ENCODE measurements at places on chromosomes 5 and 9.

- DNase-seq: no peak
These were observed 116.0 kb upstream of the IRX2 start for GRCh38 chr5:2867373-2867933.

GRCh38 chr5:9456435-9457042, 89.3 kb downstream of the SEMA5A start:
- DNase-seq: no peak

- DNase-seq: no peak
These were observed 211.3 kb downstream of the FAM114A2 start for GRCh38 chr5:153827397-153827796.

GRCh38 chr5:68798877-68799843, 294.7 kb upstream of the SLC30A5 start:
- no peak for DNase-seq

DNA sequence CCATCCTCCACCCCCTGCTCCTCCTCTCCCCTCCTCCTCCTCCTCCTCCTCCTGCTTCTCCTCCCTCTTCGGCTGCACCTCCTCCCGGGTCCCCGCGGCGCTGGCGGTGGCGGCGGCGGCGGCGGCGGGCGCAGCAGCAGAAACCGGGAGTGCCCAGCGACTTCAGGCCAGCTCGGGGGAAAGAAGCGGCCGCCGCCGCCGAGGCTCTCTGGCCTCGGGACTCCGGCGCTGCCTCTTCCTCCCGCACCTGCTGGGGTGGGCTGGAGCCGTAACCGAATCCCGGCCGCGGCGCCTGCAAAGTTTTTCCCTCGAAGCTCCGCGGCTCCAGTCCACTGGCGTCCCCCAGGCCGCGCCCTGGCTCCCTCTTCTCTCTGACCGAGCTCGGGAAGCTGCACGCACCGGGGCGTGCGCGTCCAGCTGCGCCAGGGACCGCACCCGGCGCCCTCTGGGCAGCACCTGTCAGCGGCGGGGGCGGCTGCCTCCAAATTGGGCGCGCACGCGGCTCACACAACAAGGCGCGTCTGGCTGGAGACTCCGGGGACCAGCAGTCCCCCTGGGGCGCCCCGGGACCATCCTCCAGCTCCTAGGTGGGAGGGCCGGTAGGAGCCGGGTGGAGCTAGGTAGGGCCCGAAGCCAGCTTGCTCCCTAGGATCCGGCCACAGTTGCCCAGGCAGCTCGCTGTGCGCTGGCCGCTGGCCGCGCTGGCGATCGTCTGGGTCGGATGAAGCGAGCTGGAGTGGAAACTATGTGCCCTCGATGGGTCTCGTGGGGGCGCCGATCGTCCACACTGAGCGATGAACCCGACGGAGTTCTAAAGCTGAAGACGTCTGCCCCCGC, at the start of gene MCTP1:
Gene MCTP1 (minus strand): TSS at position 523 of the 837 bp plus-strand sequence.
- no peak for DNase-seq

- DNase-seq: no peak
These were observed 795.8 kb downstream of the EFNA5 start for GRCh38 chr5:106874974-106875373.

GRCh38 chr5:110873773-110874437, 135.1 kb downstream of the SLC25A46 start:
- DNase-seq: no peak

GRCh38 chr5:112597831-112598230, 139.9 kb upstream of the APC start:
- no peak for DNase-seq

DNA sequence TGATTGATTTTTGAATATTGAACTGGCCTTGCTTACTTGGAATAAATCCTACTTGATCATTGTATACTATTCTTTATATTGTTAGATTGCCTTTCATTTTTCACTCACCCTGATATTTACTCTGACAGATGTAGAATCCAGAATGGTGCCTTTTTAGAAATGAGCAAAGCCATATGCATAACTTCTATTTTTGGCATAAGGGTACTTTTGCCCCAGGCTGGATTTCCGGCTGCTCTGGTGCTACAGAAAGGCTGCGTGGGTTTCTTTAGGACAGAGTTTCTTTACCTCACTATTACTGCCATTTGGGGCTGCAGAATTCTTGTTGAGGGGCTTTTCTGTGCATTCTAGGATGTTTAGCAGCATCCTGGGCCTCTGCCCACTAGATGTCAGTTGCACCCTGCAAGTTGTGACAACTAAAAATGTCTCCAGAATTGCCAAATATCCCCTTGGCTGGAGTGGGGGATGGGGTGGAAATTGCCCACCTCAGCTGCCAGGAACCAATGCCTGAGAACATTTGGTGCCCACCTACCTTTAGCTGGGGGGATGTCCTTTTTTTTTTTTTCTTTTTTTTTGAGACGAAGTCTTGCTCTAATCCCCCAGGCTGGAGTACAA, 50.1 kb downstream of the SLC36A1 start:
- no peak for DNase-seq

- DNase-seq: no peak
These were observed 136.4 kb downstream of the C9orf50 start for GRCh38 chr9:129484352-129485000.

DNA sequence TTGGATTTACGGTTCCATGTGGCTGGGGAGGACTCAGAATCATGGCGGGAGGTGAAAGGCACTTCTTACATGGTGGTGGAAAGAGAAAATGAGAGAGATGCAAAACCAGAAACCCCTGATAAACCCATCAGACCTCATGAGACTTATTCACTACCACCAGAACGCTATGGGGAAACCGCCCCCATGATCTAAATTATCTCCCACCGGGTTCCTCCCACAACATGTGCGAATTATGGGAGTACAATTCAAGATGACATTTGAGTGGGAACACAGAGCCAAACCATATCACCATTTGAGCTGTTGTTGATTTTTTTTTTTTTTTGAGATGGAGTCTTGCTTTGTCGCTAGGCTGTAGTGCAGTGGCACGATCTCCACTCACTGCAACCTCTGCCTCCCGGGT, 16.5 kb downstream of the DAB2IP start:
- no peak for DNase-seq

DNA sequence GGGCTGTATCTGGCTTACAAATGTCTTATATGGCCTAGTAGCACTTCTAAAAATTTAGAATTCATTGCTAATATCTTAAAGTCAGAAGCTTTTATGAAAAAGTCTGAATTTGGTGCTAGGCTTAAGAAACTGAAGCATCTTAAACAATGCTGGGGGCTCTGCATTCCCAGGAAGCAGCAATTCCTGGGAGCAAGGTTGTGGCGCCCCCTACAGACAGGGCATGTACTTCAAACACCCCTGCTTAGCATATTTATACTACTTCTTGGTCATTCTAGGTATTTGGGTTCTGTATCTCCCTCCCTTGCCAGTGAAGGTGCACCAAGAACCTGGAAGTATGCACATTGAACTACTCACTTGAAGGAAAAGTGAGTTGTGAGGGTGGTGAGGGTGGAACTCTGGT, 64.6 kb upstream of the GRIA1 start:
- no peak for DNase-seq

DNA sequence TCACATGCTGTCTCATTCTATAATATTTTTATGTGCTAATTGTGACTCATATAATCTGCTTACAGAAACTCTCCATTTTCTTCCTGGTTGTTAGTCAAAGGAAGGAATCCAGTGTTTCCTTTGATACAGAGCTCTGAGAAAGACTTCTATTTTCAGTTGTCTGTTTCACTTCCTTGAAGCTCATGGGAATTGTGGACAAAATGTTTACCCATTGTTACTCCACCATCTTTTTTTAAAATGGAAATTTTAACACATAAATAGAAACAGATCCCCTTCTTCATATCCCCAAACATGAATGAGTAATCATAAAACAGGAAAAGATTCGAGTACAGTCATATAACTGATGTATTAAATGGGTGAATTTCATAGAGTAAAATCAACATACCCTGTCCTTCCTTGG, 42.0 kb upstream of the KCNN2 start:
- DNase-seq: peak; percentile 96

DNA sequence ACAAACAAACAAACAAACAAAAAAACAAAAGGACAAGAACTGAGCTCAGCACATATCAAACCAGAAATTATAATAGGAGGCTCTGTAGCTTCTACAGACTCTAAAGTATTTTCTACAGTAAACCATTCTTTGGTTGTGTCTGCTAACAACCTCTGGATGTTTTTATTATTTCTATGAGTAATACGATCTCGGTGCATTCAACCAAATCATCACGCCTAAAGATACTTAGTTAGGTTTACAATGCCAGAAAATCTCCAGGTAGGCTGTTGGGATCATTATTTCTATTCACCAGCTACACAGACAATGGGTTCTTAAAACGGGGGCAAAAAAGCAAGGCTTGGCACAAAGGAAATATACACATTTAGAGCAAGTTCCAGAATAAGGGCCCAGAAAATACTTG, 41.6 kb upstream of the ALDOB start:
- DNase-seq: no peak

GRCh38 chr9:87069690-87070089, 122.4 kb upstream of the GAS1 start:
- no peak for DNase-seq

DNA sequence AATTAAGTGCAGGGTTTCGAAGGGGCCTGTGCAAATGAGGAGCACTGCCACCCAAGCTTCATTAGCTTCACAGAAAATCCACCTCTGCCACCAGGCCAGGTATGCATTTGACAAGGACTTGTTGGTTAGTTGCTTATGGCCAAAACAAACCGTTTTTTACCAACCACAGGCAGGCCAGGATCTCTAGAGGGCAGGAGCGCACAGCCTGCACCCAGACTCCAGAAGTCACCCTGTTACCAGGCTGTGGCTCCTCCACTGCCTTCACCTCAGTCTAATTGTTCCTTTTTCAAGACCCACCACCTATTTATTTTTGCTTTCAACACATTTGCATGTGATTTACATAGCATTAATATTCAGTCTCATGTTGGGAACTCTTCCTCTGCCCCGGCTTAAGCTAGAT, 78.3 kb upstream of the HSPA9 start:
- DNase-seq: no peak

- no peak for DNase-seq
These were observed 2.4 kb downstream of the LCN12 start for GRCh38 chr9:136954270-136955083.

DNA sequence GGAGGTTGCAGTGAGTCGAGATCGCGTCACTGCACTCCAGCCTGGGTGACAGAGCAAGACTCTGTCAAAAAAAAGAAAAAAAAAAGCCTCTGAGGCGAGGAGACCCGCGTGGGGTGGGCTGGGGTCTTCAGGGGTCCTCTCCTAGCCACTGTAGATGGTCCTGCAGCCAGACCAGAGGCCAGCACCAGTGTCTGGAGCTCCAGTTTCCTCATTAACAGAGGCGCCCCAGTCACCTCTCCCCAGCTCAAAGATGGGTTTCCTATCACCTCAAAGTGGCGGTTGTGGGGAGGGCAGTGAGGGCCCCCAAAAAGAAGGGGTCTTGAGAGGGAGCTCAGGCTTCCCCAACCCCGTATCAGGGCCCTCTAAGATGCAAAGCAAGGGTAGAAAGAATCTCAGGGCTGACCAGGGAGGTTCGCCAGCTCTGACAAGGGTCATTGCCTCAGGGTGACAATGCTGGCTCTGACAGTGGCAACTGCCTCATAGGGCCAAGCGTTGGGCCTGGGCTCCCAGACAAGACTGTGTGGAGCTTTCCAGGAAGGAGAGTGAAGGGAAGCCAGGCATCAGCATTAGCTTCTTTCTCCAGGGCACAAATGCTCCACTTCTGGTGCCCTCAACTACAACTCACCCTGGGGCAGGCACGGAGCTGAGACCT, 15.0 kb downstream of the STK10 start:
- no peak for DNase-seq

DNA sequence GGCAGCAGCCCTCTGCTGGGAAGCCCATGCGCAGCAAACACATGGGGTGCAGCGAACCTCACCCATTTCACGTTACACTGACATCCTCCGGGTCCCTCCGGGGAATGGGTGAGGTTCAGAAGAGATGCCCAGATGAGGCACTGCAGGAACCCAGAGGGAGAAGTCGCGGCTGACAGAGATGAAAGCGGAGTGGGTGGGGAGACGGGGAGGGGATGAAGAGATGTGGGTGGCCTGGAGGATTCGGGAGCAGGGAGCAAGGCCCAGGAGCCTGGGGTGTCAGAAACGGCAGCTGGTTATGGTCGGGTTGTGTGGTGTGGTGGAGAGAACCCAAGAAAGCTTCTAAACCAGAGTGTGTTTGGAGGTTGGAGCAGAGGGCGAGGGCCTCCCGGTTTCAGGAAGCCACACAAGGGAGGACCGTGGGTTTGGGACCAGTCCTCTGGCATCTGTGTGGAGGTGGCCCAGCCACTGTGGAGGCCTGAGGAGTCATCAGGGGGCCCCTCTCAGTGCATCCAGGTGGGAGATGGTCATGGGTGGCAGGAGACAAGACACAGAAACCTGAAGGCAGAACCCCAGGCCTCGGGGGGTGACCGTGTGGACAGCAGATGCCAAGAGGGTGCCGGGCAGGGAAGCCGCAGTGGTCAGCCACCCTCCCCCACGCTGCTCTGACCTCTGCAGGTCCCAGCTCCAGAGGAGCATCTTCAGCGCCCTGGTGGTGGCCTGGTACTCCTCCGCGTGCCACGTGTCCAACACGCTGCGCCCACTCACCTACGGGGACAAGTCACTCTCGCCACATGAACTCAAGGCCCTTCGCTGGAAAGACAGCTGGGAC, 8.6 kb downstream of the UCK1 start:
- DNase-seq: no peak

DNA sequence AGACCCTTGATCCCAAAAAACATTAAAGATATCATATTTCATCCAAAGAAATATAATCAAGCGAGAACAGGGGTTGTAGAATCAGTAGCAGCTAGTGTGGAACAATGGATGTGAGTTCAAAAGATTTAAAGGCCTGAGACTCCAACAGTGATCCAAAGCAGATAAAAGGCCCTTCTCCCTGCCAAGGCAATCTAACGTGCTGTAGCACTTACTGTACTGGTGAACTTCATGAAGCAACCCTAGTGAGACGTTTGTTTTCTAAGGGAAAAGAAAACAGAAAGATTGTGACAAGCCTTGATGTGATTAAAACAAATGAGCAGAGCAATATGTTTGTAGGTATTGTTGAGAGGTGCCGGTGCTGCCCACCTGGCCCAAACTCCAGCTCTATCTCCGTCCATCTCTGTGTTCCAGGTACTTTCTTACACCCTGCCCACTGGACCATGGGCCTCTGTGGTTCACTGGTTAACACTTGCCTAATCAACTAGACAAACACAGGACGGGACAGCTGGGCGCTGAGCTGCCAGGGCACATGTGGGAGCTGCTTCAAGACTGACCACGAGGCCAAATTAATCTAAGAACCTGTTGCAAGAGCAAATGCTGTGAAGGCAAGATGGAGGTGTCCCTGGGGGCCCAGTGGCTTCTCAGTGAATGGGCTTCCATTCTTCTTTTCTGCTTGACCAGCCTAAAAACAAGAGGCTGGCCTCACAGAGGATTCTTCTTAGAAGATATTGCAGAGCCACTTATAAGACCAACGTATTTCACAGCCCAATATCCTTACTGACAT, 265.5 kb downstream of the CWC27 start:
- DNase-seq: no peak

DNA sequence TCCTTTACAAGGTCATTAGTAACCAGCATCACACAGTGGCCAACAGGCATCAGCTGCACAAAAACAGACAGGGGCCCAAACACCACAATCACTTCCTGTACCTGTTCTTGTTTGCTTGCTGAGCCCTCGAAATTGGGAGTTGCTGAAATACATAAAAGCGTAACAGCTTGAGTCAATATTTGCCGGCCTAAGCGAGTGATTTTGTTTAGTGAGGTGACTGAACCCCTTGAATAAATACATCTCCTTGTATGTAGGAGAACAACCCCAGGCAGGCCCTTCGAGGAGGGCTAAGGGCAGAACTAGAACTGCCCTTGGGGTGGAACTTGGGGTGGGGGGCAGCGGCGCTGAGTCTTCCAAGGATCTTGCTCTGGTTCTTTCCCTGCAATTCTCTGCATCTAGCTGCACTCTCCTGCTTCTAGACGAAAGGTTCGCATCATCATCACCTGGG, 502.5 kb downstream of the RASEF start:
- DNase-seq: no peak

Measured in kidney capillary endothelial cell (primary cell).